ENCODE measurements at places on chromosomes 3 and 15.

DNA sequence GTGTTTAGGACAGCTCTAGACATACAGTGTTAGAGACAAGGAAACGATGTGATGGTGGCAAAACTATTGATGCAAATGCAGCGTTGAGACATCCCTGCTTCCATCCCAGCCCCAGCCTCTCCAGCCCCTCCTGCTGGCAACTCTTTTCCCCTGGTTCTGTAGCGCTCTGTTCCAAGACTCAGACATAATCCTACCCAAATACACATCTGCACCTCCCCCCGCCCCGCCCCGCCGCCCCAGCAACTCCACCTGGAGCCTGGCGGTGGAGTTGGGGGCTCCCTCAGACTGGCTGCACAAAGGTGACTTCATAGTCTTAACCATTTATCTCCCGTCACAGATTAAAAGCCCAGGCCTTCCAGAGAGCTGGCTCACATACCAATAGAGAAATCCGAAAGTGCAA lies 7.2 kb upstream of the SEC22A start:
- DNase-seq, result no peak

- peak; percentile 74 for DNase-seq
These were observed 192.6 kb upstream of the LYSMD4 start for GRCh38 chr15:99925661-99926461.

GRCh38 chr15:67564968-67565345 lies 22.5 kb downstream of the MAP2K5 start:
- DNase-seq, result no peak

DNA sequence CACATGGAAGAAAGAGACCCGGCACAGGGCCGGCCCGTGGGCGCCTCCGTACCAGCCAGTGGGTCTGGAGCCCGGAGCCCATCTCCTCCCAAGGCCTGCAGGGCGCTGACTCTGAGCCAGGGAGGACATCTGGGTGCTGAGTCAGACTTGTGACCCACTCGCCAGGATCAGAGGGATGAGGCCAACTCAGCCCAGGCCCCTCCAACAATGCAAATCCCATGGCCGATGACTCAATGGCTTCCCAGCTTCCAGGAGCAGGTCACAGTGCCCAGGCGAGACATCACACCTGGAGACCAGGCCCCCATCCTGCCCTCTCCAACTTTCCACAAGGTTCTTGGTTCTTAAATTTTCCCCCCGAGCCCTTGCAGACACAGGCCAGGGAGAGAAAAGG lies 95.1 kb downstream of the LRIG1 start:
- no peak for DNase-seq

- no peak for DNase-seq
These were observed 31.1 kb downstream of the FILIP1L start for GRCh38 chr3:100083209-100083608.

DNA sequence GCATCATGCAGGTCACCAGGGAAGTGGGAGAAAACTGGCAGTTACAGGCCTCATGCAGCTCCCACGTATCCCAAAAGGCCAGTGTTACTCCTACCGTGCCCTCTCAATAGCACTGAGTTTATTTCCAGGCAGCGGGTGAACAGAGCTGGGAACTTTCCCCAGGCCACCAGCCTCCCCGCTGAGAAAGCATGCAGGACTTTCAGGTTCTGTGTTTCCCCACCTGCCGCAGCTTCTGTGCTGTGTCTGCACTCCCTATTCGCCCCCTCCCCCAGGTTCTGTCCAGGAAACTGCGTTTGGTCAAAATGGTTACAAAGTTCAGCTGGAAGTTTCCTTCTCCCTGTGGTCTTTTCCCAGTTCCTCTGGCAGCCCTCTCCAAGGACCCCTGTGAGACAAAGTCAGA lies 21.4 kb downstream of the NEK11 start:
- no peak for DNase-seq

- no peak for DNase-seq
These were observed 245.3 kb downstream of the MYRIP start for GRCh38 chr3:40054568-40055222.

GRCh38 chr3:197376735-197377555 lies 78.5 kb upstream of the DLG1 start:
- DNase-seq, result no peak

Measured in activated T-helper 1 cell treated with anti-CD3 and anti-CD28 coated beads, Interleukin-2, amount 50 U/mL, for 16 hours (primary cell).